ENCODE measurements at places on chromosomes 2 and 18.

DNA sequence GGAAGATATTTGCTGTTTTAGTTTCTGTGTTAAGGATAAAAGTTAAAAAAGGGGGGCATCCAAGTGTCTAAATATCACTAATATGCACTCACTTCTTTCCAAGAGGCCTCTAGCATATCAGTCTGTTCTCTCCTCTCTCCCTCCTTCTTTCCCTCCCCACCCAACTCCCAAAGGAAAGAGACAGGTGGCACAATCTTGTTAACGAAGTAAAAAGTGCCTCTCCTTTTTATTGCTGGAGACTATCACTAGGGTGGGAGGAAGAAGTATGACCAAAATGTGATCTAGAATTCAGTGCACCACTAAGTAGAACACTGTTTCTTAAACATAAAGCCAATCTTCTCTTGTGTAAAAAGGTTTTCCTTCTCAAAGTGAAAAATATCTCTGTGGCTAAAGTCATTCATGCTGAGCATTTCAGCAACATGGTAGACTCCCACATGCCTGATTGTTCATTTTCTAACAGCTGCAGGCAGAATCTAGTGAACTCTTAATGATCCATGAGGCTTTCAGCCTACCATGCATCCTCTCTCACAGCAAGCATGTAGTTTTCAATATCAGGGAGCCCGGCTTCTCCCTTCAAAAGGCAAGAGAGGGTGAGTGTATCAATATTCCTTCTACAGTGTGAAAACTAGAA is 39.5 kb downstream of the RNU4ATAC start:
- no peak for DNase-seq

DNA sequence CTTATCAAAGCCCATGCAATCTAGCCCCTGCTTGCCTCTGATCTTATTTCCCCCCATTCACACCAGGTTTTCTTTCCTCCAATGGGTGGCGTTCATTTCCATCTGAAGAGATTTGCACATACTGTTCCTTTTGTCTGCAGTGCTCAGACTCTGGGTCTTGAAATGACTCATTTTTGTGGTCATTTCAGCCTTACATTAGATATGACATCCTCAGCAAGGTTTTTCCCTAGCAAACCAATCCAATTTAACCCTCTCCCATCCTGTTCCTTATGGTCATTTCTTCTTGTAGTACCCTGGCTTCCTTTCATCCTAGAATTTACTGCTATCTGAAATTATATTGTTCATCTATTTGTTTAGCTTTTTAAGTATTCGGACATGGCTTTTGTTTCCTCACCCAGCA is 42.5 kb upstream of the SCN1A start:
- peak; percentile 30 for DNase-seq

DNA sequence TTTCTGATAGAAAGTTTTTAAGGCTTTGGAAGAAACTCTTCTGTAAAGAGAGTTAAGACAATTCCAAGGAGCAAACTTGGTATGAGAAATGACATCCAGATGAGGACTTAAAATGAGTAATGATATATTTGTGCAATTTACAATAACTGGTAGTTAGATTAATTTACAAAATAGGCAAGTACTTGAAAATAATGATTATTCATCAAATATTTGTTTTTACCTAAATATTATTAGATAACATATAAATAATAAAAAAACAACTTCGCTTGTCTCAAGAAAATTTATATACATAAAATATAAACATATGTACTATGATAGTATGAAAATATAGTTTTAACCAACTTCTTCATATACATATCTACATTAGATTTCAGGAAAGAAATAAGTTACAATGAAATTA is 478.5 kb downstream of the TRIB2 start:
- no peak for DNase-seq

- peak; percentile 54 for DNase-seq
These were observed 28.0 kb downstream of the GCG start for GRCh38 chr2:162123806-162124758.

DNA sequence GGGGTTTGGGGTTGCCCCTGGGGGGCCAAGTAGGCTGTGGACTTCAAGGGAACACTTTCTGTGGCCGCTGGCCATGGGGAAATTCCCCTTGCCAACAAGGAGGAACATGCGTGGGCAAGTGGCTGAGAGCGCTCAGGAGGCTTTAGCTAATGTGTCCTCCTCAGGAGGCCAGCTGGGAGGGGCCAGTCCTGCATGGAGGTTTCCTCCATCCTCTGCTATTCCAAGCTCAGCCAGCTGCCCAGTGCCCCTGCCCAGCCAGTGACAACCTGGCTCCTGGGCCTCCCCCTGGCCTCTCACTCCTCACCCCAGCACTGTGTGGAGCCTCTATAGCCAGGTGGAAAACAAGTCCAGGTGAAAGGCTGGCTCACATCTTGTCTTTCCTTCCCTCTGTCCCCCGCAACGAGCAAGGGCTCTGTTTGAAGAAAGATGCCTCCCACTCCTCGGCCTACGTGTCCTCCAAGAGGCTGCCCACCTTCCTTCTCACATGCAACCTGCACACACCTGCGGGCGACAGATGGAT is 64.4 kb upstream of the DAPL1 start:
- DNase-seq: no peak

DNA sequence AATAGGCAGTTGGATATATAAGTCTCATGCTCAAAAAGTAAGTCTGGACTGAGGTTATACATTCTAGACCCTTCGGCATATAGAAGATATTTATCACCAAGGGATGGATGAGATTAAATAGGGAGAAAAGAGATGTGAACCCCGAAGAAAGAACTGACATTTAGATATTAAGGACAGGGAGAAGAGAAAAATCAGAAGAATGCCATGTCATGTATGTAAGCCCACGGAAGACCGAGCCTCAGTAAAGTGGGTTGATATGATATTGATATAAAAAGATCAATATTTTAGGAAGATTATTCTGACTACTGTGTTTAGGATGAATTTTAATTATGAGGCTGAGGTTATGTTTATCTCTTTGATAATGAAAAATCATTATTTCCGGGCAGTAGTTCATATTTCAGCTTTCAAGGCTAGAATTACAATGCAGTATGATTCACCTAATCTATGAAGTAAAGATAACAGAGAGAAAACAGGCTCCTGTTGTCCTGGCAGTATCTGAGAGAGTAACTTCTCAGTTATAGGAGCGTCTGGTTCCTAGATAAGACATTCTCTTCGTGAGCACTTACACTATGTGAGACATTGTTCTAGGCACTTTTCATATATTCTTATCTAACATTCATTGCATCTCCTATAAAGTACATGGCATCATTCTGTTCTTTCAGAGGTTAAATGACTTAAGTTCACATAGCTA is 83.0 kb downstream of the UBR3 start:
- DNase-seq: no peak

- no peak for DNase-seq
These were observed 17.1 kb upstream of the GPR45 start for GRCh38 chr2:105224444-105224843.

DNA sequence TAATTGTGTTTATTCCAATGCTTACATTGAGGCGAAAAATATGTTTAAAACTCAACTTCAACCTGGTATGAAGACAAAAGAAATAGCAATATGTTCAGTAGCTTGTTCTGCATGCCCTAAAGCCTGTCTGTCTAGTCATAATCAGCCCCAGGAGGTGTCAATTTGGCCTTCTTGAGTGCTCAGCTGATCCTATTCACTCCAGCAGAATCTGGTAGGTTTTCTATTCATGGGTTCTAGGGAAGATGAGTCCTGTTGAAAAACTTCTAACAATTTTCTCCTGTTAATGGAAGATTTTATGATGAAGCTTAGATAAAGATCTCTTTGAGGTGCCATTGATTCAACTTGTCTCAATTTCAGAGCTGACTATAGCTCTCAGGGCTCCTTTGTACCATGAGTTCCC is 402.0 kb upstream of the UBE2E3 start:
- DNase-seq: no peak

DNA sequence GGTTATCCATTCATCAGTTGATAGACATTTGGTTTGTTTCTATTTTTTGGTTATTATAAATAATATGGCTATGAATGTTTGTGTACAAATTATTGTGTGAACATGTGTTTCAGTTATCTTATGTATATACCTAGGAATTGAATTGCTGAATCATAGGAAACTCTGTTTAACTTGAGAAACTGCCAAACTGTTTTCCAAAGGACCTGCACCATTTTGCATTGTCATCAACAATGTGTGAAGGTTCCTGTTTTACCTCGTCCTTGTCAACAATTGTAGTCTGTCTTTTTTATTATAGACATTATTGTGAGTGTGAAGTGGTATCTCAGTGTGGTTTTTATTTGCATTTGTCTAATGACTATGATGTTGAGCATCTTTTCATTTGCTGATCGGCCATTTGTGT is 17.1 kb downstream of the PDK1 start:
- peak; percentile 2 for DNase-seq

DNA sequence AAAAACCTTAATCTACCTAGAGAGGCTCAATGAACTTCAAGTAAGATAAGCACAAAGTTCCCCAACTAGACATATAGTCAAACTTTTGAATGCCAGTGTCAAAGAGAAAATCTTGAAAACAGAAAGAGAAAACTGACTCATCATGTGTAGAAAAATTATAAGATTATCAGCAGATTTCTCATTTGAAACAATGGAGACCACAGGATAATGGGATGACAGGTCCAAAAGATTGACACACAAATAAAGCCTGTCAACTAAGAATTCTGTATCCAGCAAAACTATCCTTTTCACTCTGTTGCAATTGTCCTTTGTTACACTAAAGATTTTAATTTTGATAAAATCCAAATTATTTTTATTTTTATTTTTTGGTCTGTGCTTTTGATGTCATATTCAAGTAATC is 61.6 kb downstream of the COPS8 start:
- DNase-seq: peak; percentile 45

DNA sequence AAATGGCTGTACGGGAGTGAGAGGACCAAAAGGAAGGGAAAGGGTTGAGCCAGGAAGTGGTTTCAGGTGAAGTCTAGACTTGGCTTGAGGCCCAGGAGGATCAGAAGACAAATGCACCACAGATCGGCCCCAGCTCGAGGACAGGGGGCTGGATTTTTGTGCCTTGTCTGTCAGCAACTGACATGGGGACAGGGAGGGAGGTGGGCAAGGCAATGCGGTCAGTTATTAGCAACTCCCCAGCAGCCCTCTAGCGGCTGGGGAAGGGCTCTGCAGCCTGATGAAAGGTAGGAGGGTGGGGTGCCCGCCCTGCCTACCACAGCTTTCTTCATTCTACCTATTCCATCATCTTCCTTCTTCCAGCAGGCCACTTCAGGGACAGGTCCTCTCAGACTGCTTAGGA is 50.0 kb downstream of the CPO start:
- DNase-seq: peak; percentile 37

- DNase-seq: no peak
These were observed 48.8 kb downstream of the TMEM163 start for GRCh38 chr2:134669731-134670669.

- DNase-seq: no peak
These were observed 727 bp downstream of the ZFAND2B start for GRCh38 chr2:219207134-219207883.

DNA sequence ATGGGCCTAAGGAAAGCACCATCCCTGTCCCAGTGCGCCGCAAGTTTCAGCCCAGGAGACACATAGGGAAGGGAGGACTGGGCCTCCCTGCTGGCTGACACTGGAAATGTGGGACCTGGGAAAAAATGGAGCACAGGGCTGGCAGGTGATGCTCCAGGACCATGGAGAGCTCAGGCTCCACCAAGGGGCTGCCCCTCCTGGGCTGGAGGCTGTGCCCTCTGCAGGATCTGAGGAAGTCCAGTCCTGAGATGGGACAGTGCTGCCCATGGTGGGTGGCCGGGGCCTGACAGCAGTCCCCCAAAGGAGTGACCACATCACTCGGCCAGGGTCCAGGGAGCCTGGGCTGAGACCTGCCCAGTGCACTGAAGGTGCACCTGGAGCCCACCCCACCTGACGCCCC is 108.6 kb upstream of the TEKT4 start:
- peak; percentile 5 for DNase-seq

GRCh38 chr18:59957957-59958356 is 58.2 kb downstream of the PMAIP1 start:
- DNase-seq: peak; percentile 46

Data from GM23248 (cell line).